Lung microvascular endothelial cell (primary cell): ENCODE measurements at places on chromosomes 13 and 19.

GRCh38 chr19:48368936-48369335 lies 4.8 kb downstream of the SYNGR4 start:
- no peak for DNase-seq

GRCh38 chr19:2775556-2776430 lies 7.3 kb downstream of the SGTA start:
- peak; percentile 86 for DNase-seq

GRCh38 chr19:41001243-41001971 lies 10.3 kb downstream of the CYP2B6 start:
- DNase-seq, result no peak

DNA sequence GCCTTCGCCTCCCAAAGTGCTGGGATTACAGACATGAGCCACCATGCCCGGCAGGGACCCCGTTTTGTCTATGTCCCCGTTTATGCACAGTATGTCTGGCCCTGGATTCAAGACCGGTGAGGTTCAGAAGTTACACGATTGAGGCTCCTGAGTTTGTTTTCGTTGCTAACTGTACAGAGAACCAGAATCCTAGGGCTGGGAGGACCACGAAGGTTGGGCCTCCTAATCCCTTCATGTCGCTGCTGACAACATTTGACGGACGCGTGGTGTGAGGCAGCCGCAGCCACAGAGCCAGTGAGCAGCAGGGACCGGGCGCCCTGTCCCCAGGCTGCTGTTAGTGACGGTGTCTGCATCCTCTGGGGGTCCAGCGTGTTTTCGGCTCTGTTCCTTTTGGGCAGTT lies 91.4 kb downstream of the ATP11A start:
- DNase-seq, result no peak

DNA sequence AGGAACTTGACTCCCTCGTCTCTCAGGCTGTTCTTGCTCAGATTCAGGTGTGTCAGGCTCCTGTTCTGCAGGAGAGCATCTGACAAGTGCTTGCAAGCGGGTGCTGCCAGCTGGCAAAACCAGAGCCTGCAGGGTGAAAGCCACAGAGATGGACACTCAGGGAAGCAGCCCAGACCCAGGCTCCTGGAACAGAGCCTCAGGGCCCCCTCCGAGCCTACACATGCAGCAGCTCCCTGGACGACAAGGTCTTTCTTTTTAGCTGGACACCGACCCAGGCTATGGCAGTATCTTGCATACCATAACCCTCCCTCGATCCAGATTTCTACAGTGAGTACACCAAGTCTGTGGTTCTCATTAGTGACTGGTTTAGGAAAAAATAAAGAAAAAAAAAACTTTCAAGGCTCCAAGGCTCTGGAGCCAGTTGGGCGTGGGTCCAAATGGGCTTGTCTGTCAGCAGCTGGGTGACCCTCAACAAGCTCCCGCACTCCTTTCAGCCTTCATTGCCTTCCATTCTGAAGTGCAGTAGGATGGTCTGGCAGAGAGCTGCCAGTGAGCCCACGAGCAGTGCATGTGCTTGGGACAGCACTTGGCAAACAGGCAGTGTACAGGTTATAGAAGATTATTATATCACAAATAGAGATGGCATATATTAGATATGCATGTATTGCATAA lies 29.9 kb downstream of the NLRP13 start:
- no peak for DNase-seq
